Activated CD4-positive, alpha-beta memory T cell treated with anti-CD3 and anti-CD28 coated beads, Interleukin-2, amount 10 ng/mL, durations not matched to agents 7 days and 5 days (primary cell): ENCODE measurements at places on chromosomes 5 and 9.

DNA sequence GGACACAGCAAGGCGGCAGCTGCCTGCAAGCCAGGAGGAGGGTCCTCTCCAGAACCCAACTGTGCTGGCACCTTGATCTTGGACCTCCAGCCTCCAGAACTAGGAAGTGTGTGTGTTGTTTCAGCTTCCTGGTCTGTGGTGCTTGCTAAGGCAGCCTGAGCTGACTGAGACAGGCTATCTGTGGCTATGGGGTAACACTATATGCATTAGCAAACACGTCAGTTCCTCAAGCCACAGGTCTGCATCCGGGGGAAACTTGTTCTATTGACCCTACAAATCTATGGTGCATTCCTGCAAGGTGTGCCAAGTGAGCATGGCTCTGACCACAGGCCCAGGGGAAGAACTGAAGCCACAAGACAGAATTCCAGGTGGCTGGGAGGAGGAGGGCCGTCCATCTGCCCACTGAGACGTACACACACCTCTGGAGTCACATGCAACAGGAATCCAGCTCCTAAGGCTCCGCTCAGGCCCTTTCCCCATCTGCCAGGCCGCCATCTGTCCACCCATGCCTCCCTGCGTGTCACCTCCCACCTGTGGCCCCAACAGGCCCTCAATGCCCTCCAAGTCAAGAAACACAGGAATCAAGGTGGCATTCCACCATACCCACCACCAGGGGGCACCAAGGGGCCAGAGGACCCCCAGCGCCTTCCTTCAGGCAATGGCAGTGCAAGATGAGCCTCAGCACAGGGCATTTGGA, 174.9 kb downstream of the ROR2 start:
- peak; percentile 78 for DNase-seq

- no peak for DNase-seq
Observed at GRCh38 chr5:127685662-127686061, 17.5 kb upstream of the CCDC192 start.

DNA sequence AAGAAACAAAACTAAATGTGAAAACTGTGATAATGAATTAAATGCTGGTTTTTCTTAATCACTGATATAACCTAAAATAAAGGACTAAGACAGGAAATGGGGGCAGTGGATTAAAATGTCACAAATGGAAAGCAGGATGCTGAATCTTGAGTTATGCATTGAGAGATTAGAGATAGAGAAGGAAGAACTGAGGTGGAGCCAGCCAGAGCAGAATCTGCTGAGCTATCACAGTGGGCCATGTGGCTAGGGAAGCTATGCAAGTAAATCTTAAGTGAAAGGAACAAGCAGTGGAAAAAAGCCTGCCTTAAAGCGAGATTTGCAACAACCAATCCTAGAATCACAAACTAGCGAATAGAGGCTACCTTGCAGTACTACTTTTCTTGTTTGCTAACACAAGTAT, 188.5 kb upstream of the RASA1 start:
- DNase-seq = peak; percentile 21

- DNase-seq = no peak
Observed at GRCh38 chr5:116658141-116658540, 83.5 kb upstream of the SEMA6A start.

DNA sequence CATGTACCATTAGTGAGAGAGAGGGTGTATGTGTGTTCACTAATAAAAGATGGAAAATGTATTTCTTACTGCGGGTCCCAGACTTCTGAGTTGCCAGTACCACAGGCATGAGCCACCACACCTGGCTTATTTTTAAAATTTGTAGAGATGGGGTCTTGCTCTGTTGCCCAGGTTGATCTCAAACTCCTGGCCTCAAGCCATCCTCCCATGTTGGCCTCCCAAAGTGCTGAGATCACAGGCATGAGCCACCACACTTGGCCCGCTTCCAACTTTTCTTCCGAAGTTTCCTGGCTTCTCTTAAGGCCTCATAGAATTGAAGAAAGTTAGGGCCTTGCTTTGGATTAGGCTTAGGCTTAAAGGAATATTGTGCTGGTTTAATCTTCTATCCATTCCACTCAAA, 40.4 kb upstream of the F2RL2 start:
- DNase-seq = no peak

- DNase-seq = no peak
Observed at GRCh38 chr5:127705120-127705892, 2.1 kb downstream of the CCDC192 start.

DNA sequence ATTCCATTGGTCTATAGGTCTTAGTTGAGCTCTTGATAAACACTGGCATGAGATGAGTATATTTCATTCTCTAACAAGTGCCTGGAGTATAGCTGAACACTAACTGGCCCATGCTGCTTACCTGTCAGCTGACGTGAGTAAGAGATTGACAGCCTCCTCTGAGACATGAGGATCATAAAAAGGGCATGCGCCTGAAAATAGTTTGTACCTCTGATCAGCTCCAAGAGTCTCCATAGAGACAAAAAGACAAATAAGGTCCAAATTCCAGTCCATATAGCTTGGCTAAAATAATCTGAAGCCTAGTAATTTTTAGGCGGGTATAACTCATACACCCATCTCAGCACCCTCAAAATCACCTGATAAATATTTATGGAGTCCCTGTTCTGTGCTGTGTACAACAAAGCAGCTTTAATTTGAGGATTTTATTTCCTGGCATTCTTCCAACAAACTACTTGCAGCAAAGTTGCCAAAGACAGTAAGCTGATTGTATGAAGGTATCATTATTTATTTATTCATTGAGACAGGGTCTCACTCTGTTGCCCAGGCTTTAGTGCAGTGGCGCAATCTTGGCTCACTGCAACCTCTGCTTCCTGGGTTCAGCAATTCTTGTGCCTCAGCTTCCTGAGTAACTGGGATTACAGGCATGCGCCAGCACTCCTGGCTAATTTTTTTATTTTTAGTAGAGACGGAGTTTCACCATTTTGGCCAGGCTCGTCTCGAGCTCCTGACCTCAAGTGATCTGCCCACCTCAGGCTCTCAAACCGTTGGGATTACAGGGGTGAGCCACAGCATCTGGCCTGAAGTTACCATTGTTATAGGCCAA, 16.2 kb upstream of the FSD1L start:
- no peak for DNase-seq

GRCh38 chr5:26535215-26535614, 503.2 kb downstream of the CDH9 start:
- no peak for DNase-seq

DNA sequence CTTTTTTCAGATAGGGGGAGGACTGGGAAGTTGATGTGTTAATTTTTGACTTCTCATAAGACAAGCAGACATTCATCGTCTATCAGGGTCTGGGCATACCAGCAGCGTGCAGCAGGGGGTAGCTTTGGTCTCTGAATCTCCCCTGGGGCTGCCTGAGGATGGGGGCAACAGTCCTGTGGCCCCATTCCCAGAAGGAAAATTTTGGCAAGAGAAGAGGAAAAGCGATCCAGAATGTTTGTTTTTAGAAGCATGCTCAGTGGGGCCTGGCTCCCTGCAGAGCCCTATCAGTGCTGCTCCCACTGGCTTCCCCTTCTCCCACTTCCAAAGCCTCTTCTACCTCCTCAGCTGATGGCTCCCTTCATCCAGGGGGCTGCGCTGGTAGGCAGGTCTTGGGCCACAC, 194.8 kb upstream of the IL12B start:
- no peak for DNase-seq

DNA sequence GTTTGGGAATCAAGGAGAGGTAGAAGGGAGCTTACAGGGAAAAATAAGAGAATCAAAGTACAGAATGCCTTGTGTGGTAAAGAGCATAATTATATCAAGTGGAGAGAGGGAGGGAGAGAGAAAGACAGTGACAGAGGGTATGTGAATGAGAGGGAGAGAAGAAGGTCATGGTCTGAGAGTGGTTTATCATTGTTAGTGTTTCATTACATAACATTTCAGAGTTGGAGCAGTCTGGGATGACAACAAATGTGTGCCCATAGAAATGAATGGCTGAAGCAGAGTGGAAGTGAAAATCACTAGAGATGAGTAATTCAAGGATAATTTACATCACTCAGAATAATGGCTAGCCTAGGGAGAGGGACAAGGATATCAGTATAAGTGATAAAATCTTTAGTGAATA, 799.2 kb downstream of the TLE1 start:
- no peak for DNase-seq

- DNase-seq = no peak
Observed at GRCh38 chr9:2209400-2209799, 194.3 kb downstream of the SMARCA2 start.

GRCh38 chr5:32501071-32502002, 56.8 kb upstream of the ZFR start:
- no peak for DNase-seq

GRCh38 chr5:107799306-107799705, 128.6 kb upstream of the EFNA5 start:
- DNase-seq = no peak

GRCh38 chr5:75342836-75343235, 5.8 kb downstream of the HMGCR start:
- DNase-seq = no peak

- no peak for DNase-seq
Observed at GRCh38 chr9:112615584-112616266, 102.2 kb downstream of the INIP start.

DNA sequence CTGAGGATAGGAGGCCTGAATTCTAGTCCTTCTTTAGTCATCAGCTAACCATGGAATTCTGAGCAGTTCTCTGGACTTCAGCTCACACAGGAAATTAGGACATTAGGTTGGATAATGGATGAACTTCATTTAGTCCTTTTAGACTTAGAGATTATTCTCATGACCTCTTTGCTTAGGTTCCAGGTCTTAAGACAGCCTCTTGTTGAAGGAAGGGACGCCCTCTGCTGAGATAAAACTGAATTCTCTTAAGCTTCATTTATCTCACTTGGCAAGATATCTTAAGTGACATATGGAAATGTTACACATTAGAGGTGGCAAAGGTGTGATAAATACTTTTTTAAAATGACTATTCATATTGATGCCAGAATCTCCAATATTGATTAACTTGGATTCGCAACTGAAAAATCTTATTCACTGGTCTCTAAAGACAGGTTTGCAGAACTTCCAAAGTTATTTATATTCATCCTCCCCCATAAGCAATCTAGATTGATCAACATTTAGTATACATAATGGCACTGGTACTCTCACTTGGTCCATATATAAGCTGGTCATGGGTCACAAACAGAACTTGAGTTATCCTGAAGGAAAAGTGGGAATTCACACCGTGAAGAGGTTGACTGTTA, 16.9 kb upstream of the ZNF366 start:
- DNase-seq = no peak

- DNase-seq = no peak
Observed at GRCh38 chr9:10910779-10911178, 298.0 kb upstream of the PTPRD start.

GRCh38 chr9:124453586-124454191, 3.4 kb downstream of the ADGRD2 start:
- DNase-seq = no peak

DNA sequence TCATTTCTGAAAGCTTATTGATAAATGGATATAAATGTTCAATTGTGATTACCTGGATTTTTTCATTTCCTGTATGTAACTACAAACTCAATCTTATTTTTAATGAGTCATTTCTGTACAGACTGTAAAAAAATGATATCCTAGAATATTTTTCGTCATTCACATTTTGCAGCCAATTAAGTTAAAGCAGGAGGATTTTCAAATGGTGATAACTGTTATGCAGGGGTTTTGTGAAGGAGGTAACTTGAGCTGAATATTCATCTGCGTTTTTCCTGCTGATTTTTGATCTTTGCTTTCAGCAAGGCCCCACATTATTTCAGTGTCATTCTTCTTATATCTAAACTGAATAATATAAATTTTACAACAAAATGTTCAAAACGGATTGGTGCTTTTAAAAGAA, 74.1 kb downstream of the SLF1 start:
- no peak for DNase-seq

DNA sequence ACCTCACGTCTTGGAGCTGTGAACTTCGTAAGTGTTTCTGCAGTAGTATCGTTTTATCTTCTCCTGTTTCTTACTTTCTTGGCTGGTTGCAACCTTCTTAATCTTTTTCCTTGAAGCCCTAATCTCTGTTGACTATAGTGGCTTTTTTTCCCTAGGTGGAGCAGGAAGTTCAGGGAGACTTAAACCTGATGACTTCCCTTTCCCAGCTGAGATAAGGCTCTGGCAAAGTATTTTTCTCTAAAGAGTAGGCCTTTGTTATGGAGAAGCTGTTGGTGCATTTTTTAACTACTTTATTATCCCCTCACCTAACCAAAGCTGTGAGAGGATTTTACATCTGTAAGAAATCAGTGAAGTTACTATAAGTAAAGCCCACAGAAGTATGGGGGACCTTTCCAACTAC, 723.1 kb upstream of the RIOK2 start:
- DNase-seq = no peak

DNA sequence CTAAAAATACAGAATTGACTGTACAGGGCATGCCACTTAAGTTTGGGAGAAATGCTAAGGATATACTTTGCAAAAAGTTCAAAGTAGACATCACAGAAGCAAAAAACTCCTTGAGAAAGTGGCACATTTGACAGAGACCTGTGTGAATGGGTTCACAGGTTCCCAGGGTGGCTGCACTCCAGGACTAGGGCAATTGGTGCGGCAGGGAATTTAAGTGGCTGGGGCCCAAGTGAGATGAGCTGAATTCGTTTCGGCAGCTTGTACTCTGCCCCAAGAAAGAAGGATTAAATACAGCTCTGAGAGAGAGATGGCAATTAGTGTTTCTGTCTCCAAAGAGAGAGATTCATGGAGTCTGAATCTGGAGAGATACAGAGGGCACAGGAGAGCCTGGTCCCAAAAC, 280.1 kb downstream of the FBXL17 start:
- DNase-seq = no peak

DNA sequence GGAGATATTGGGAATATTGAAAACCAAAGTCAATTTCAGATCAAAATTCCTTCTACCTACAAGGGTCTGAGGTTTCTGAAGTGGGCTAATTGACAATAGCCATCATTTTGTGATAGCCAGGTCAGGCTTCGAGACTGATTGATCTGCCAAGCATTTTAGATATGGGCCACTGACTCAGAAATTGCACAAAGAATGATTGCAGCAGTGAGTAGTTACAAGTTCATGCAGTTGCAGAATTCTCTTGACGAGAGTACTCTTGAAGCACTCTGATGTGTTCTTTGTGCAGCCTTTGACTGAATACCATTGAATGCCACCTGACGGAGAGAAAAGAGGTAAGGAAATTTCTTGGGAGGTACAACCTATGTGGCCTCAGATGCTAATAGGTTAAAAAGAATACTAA, 8.3 kb downstream of the C9orf57 start:
- no peak for DNase-seq

GRCh38 chr5:11525020-11525419, 379.2 kb downstream of the CTNND2 start:
- DNase-seq = no peak

DNA sequence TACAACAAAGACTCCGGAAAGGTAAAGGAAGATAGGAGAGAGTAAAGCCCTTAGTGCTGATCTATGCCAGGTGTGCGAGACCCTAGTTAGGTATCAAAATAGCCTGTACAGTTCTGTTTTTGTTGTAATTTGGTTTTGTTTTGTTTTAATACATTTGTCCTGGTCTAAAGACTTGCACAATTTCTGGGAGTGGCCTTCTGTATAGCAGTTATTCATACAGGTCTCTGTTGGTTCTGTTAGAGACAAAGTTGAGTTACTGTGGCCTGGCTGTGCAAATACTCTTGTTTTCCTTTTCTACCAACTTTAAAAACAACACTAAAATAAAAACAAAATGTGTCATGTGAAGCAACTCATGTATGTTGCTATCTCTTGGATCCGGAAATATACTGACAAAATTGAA, 163.6 kb downstream of the COMMD10 start:
- DNase-seq = no peak
